Mesothelial cell of epicardium (in vitro differentiated cells): ENCODE measurements at places on chromosomes 6 and 20. TPM values are rescaled to one million over a fixed set of nuclear protein-coding genes. Genes with fewer than 3 reads are reported as not detected.
A peak's percentile ranks its signal among the peaks of the same experiment; 100 is the strongest.

DNA sequence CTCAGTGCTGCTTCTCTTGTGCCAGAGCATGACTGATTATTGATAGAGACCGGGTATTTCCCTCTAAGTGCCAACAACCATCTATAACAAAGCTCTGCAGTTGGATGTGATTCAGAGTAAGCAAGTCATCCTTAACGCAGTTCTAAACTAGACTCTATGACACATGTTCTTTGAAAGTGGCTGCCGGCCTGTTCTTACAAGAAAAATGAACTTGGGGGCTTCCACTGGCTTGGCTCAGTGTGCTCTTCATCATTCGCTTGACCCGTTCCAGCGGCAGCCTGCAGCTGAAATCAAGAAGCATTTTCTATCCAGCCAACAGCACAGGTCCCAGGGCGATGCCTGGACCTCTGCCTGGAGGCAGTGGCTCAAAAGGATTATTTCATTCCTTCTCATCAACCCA lies 29.8 kb downstream of the GFOD1 start:
- DNase-seq: no peak

- peak; percentile 54 for DNase-seq
Observed at GRCh38 chr20:32574296-32575226, 10.6 kb downstream of the NOL4L start.

DNA sequence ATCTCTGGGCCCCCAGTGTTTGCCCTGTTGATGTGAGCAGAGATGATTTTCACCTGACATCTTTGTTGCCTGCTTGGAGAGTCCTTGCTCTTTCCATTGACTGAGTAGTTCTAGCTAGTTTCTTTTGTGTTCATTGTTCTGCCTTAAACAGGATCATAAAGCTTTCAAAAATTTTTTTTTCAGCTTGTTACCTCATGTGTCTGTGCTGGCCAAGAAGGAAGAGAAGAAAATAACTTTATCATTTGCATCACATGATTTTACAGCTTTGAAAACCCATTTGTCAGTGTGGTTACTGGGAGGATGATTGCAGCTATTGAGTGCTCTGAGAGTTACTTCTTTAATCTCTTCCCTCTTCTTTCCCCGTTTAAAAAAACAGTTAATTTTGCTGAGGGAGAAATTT lies 16.0 kb downstream of the FOXO3 start:
- DNase-seq: no peak

DNA sequence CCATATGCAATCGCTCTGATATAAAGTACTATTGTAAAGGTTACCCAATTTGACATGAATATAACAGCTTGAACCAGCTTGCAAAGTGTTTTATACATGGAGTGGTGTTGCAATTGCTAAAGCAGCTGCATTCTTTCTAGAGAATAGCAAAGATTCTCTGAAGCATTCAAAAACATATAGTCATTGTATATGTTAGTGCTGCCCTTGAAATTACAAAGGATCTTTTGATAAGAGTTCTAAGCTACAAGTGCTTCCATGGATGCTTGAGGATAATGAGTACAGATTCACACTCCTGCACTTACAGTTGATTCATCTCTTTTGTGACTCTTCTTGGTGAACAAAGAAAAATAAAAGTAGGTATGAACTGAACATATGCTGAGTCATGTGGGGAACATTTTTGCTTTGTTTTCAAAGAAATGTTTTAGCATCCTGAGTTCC lies 175.7 kb downstream of the ALDH8A1 start:
- no peak for DNase-seq

The NHSL1 gene
- total RNA-seq: 66.1 to 73.6 TPM (median 68.0 TPM) in 3 replicates

DNA sequence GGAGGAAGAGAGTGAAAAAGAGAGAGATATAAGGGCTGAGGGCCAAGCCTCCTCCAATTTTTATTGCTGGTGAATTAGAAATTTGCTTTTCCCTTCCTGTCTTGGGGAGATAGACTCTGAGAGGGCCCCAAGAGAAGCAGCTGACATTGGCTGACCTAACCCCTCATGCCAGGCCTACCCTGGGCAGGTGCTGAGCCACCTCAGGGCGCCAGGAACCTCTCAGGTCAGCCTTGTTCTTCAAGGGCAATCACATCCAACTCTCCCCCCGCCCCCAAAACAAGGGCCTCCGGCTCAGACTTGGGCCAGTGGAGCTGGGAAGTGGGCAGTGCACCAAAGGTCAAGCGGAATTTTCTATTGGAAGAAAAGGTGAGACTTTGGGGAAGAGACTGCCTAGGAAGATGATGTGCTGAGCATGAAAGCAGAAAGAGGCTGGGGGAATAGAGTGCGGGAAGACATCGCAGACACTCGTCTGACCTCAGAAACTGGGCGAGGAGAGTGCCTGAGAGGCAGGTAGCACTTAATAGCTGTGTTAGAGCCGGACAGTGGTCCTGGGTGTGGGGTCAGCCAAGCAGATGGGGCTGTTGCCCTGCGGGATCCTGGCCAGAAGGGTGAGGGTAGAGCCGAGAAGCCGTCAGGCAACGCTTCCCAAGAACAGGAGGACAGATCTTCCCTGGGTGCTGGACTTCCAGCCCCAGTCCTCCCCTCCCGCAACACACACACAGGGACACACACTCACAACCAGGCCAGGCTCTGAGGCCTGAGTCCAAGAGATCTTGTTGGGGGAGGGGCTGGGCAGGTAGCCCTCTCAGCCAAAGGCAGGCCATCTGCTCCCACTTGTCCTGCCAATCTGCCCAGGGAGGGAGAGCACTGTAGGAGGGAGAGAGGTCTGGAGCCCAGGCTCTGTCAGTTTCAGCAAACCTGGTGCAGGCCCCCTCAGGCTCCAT lies 3.7 kb upstream of the FASTKD5 start:
- DNase-seq: no peak

DNA sequence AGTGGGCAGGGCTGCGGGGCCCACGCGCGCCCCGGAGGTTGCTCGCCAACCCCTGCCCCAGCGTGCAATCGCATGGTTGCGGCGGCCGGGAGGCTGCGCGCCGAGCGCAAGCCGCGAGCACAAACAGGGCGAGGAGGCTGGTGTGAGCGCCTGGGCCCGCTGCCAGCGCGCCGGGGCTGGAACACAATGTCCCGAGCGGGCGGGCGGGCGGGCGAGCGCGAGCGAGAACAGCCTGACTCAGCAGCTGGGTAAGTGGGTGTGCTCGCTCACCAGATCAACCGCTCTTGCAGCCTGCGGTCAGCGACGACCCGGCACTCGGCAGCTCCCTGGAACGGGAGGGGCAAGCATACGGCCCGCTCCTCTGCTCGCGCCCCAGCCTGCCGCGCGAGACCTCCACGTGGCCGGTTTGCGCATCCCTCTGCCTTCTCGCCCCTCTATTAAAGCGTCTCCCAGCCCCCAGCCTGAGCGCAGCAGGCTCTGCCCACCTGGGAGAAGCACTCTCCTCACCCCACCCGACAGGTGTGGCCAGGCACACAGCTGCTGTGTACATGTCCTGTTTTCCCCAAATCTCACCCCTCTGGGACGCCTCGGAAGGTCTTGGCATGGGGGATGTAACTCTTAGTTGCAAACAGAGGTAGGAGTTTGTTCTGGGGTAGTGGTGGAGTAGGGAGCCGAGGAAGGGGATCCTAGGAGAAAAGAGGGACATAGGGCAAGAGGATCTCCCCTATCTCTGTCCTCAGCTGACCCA lies 8.7 kb upstream of the ARMC12 start:
- DNase-seq: peak; percentile 68

The SYTL3 gene
- 5.4 to 6.1 TPM (median 5.5 TPM) in 3 replicates for total RNA-seq

GRCh38 chr6:42790549-42791181 lies 8.8 kb downstream of the BICRAL start:
- DNase-seq: no peak

GRCh38 chr6:138769102-138769676 lies 4.4 kb upstream of the CCDC28A start:
- DNase-seq: no peak

GRCh38 chr6:14305624-14306023 lies 188.1 kb downstream of the CD83 start:
- no peak for DNase-seq

The GTF2H4 gene
- total RNA-seq: 62.1 to 65.4 TPM (median 62.2 TPM) in 3 replicates
